GM12891 (cell line): ENCODE measurements at places on chromosomes 7 and 10.

DNA sequence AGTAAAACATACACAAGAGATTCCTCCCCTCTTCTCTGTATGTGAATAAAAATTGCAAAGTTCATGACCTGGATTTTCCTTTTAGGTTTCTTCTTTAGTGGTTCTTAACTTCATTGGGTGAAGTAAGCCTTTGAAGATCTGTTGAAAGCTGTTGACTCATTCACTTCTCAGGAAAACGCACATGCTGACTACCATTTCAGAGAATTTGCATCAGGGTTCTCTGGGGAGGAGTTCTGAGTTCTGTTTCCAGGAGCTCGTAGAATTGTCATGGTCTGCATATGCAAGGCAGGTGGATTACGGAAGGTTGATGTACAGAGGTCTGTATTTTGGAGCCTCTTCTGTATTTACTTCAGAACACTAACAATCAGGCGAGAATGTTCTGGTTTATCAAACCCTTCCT lies 962 bp upstream of the SLC26A4 start:
- no peak for DNase-seq

DNA sequence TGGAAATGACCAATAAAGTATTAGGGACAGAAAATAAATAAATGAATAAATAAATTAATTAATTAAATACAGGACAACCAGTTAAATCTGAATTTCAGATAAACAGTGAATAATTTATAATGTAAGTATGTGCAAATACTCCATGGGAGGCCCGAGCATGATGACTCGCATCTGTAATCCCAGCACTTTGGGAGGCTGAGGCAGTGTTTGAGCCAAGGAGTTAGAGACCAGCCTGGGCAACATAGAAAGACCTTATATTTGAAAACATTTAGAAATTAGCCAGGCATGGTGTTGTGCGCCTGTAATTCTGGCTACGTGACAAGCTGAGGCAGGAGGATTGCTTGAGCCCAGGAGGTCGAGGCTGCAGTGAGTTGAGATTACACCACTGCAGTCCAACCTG lies 123.7 kb downstream of the CUL2 start:
- no peak for DNase-seq

- no peak for DNase-seq
Observed at GRCh38 chr7:99019523-99020412, 124.1 kb downstream of the SMURF1 start.

DNA sequence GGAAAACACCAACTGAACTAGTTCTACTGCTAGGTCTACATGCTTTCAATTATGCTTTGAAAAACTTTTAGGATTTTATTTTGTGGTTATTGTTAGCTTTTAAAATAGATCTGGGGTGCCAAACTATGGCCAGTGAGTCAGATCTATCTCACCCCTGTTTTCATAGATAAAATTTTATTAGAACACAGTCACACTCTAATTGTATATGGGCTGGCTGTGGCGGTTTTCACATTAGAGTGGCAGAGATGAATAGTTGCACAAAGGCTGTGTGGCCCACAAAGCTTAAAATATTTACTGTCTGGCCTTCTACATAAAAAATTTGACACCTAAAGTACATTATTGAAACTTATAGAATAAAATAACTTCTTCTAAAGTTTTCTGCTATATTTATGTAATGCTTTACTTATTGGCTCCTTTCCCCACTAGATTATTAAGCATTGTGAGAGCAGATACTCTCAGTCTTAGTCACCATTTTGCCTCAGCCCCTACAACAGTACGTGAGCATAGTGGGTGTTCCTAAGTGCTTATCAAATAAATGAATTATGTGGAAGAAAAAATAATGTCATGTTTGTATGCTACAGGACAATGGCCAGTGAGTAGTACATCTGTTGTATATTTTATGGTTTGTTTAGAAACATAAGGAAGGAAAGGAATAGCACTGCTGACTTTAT lies 5.4 kb upstream of the SUV39H2 start:
- DNase-seq, result no peak

- DNase-seq, result no peak
Observed at GRCh38 chr7:79227044-79227443, 226.4 kb downstream of the MAGI2 start.

- DNase-seq, result no peak
Observed at GRCh38 chr7:17230099-17230807, 68.2 kb upstream of the AHR start.

- no peak for DNase-seq
Observed at GRCh38 chr10:77463499-77463898, 174.1 kb downstream of the KCNMA1 start.

DNA sequence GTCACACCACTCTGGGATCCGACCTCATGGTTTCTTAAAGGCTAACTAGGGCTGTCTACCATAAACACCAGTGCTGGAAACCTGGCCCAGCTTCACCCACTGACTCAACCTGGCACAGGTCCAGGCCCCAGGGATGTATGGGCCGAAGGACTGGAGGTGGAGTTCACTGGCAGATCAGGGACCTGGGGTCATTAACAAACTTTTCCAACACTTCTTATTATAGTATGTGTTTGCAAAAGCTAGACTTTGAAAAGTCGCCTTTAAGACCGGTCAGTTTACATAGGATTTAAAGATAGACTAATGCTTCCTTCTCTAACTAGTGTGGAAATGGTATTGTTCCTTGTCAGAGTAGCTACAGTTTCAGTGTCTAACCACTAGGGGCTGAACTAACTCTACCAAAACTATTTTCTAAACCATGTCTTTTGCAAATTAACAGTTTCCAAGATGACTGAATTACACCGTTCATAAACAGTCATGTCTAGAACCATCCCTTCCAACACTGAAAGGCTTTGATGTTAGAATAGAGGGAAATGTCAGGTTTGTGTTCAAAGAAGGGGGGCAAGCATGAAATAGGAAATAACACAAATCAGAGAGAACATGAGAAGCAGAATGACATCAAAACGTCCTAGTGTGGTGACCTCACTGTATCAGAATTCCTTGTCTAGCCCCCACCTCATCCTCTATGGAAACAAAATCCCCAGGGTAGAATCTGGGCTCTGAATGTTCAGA lies 29.7 kb downstream of the STN1 start:
- DNase-seq, result peak; percentile 25

DNA sequence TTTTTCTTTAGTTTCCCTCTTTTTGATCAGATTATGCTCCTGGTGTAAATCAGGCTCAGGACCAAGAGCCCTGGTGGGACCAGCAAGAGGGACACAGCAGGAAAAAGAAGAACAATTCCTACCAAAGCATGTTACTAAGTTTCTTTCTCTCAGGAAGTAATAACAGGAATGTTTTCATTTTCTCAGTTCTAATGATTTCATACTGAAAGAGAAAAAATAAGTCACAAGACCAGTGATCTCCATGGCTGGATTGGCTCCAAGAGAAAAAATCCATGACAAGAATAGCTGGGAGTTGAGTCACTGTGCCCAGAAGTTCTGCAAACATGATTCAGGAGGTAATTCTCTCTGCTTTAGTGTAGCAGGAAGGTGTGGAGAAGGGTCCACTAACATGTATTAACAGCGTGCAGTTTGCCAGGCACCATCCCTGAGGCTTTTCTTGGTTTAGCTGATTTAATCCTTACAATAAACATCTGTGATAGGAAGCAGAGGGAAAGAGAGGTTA lies 23.8 kb upstream of the IFIT2 start:
- DNase-seq, result no peak

DNA sequence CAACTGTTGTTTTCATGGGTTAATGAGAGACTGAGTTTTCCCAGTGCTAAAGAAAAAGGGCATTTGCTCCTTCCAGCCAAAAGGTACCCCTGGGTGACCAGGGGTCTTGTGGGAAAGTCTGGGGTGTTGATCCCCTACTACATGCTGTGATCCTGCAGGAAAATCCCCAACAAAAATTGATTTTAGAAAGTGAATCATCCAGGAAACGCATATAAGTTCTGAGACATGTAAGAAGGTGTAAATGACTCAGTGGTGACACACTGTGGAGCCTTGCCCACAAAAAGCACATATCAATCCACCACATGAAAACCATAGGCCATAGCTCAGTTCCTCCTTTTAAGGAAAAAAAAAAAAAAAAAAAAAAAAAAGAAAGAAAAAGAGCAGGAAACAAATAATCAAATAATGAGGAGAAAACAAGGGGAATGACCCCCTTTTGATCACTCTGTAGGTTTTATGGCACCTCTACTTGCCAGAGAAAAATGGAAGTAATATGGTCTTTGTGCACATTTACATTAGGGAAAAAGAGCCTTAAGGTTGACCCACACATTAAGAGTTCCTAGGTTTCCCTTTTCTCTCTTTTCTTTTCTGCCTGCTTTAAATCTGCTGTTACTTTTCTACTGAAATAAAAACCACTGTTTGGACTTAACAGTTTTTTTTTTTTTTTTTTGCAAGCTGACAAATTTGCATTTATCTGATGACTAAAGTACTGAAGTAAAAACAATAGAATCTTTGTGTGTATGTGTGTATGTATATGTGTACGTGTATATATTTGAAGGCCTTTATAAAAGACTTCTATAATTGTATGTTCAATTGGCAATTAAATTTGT lies 386.0 kb downstream of the KIF20B start:
- DNase-seq, result peak; percentile 24

- DNase-seq, result no peak
Observed at GRCh38 chr10:6346631-6347030, 143.9 kb downstream of the PFKFB3 start.

DNA sequence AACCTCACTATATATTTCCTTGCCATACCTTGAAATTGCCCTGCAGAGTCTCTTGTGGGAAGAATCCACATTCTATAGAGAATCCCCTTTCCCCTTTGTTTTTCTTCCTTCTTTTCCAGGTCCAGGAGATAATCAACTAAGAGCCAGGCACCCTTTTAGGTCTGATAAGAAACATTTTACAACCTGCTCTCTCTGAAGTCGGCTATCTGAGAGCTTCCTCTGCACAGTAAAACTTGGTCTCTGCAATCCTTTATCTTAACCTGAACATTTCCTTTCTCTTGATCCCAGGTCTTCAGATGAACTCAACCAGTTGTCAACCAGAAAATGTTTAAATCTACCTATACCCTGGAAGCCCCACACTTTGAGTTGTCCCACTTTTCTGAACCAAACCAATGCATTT lies 19.5 kb upstream of the PTER start:
- DNase-seq, result no peak

DNA sequence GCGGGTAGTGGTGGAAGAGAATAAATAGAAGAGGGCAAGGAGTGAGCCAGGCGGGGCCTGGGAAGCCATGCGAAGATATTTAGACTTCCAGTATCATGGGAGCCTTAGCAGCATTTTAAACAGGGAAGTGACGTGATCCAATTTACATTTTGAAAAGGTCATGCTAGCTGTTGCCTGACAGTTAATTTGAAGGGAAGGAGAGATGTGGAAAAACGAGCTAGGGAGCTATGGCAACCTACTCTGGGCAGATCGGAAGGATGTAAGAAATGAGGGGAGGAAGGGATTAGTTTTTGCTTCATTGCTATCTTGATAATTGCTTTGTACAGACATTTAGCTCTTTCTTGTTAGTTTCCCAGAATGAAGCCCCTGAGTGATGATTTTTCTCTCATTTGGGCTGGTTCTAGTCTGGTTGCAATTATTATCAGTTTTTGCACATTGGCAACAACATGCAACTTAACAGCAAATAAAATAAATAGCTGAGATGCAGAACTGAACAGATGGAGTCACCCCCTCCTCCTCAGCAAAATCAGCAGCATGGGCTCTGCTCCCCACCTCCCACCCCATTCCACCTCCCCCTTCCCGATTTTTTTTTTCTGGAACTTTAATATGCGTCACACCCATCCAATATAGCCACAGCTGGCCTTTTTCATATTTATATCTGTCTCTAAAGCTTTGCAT lies 13.0 kb upstream of the CALU start:
- no peak for DNase-seq

GRCh38 chr7:18175801-18176450 lies 148.3 kb upstream of the PRPS1L1 start:
- no peak for DNase-seq

DNA sequence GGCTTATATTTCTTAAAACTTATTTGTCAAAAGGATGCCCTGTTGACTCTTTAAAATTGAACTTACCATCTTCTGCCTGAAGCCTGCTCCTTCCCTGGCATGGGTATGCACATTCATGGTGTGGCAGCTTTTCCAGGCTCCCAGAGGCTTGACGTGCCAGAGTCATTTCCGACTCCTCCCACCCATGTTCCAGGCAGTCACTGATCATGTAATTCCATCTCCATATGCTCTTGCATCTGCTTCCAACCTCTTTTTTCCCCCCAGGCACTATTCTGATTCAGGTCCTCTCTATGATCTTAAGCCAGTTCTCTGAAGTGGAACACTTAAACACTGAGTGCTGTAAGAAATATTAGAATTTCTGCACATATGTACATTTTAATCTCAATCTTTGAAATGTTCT lies 82.2 kb downstream of the CFAP58 start:
- no peak for DNase-seq

DNA sequence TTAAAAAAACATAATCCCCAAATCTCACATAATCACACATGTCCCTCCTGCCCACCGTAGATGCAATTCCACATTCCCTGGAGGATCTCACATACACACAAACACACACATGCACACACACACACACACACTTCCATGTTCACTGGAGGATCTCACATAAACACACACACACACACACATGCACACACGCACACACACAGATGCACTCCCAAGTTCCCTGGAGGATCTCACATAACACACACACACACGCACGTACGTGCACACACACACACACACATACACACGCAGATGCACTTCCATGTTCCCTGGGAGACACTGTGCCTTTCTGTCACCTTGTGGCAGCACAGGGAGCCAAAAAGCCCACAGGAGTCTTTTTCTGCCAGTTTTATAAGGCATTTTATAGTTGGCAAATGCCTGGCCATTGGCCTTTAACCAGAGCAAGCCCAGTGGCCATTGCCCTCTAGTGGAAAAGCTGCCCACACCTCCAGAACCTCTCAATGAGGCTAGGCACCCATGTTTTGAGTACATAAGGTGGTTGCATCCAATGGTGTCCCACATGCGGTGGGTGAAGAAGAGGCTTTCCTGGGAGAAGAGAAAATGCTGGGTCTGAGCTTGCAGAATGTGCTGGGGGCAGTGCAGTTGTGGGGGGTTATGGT lies 115.4 kb upstream of the ACBD5 start:
- no peak for DNase-seq

- DNase-seq, result no peak
Observed at GRCh38 chr10:19580691-19581090, 235.5 kb upstream of the PLXDC2 start.

DNA sequence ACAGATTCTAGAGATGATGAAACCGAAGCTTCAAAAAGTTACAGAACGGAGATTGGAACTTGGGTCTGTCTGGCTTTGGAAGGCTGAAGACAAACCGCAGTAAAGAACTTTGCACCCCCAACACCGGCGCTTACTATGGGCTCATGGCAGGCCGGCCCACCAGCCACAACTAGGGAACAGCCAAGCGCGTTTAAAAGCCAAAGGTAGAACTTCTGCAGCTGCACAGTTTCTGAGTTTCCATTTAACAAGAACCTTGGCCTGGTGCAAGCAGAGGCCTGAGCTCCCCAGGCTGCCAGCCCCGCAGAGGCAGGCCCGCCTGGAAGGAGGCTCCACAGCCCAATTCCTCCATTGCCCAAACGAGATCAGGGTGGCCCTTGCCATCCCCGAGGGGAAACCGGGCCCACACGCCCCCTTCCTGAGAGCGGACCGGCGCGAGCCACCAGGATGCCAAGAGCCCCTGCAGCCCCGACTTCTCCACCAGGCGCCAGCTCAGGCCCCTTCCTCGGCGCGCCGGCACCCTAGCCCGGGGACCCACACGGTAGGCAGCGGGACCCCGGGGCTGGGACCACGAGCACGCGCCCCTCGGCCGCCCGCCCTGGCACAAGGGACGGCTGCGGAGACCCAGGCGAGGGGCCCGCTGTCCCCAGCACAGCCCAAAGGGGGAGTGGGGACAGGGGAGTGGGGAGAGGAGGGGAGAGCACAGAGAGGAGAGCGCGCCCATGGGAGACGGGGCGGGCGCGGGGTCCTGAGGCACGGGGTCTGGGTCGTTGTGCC lies 566 bp downstream of the MAD1L1 start:
- no peak for DNase-seq
